Hindlimb muscle (tissue), 1 donor: ENCODE measurements at places on chromosomes 16 and 17. TPM values are rescaled to one million over a fixed set of nuclear protein-coding genes. Genes with fewer than 3 reads are reported as not detected.

The C1QL1 gene
- polyA plus RNA-seq, result 1.5 TPM

The SCGB1C2 gene
- polyA plus RNA-seq, result not detected

The ACSM2A gene
- 0.34 TPM for polyA plus RNA-seq

The MCRIP2 gene
- 17.6 TPM for polyA plus RNA-seq

The TBC1D3E gene
- not detected for polyA plus RNA-seq

The CES3 gene
- polyA plus RNA-seq, result 0.37 TPM

The DNAH9 gene
- polyA plus RNA-seq, result 0.90 TPM

The SHMT1 gene
- 15.0 TPM for polyA plus RNA-seq

The PYDC1 gene
- polyA plus RNA-seq, result 2.3 TPM

The FBXO39 gene
- polyA plus RNA-seq, result not detected

The MMP15 gene
- polyA plus RNA-seq, result 29.5 TPM

The MAP2K6 gene
- 16.8 TPM for polyA plus RNA-seq

The ZP2 gene
- 0.18 TPM for polyA plus RNA-seq

The ZDHHC7 gene
- 31.5 TPM for polyA plus RNA-seq

The KRT12 gene
- 0.31 TPM for polyA plus RNA-seq

The MYL4 gene
- polyA plus RNA-seq, result 1,610 TPM

The CRYBA1 gene
- not detected for polyA plus RNA-seq

The NME3 gene
- 22.8 TPM for polyA plus RNA-seq
